ENCODE measurements at places on chromosomes 11 and 22.

GRCh38 chr22:27022896-27023361, 365.5 kb downstream of the MIAT start:
- peaks cover 19% of the 10 kb centered on the region for H3K27me3 ChIP-seq
- no peak overlapping the region for H3K27ac ChIP-seq
- H3K4me3 ChIP-seq, result no peak overlapping the region
- no peak for DNase-seq

GRCh38 chr11:11965192-11965591, 43.2 kb downstream of the DKK3 start:
- H3K4me1 ChIP-seq, result peaks cover 5% of the 10 kb centered on the region
- H3K36me3 ChIP-seq, result no peaks in the 10 kb centered on the region
- H3K4me3 ChIP-seq, result no peak overlapping the region
- DNase-seq, result no peak
- no peak overlapping the region for H3K27ac ChIP-seq
- H3K27me3 ChIP-seq, result peaks cover 9% of the 10 kb centered on the region

GRCh38 chr11:19460718-19461405, 220.1 kb upstream of the E2F8 start:
- H3K27me3 ChIP-seq, result peaks cover 1% of the 10 kb centered on the region
- H3K4me3 ChIP-seq, result no peak overlapping the region
- no peak for DNase-seq
- no peak overlapping the region for H3K27ac ChIP-seq

DNA sequence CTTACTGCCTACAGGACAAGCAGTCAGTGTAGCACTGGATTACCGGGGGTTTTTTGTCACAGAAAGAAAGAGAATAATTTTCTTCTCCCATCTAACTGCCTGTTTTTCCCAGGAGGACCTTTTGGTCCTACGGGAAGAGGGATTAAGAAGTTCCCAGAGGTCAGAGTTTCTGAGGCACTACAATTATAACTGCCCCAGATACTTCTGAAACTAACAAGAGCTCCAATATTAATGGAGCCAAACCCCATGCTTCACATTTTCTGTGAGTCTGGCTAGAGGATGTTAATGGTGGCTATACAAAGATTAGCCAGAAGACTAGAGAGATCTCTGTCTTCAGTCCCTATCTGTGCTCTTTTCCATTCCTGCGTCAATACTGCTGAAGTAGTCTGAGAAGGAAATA, at the start of gene OR56A3:
Gene OR56A3 (plus strand): TSS at position 301 of the 400 bp plus-strand sequence. CDS start 5,096 bp downstream, outside the sequence.
- no peak for DNase-seq
- H3K27ac ChIP-seq, result no peak within 1 kb of the TSS
- no peak within 1 kb of the TSS for H3K4me3 ChIP-seq
- no peaks in the 10 kb centered on the region for H3K36me3 ChIP-seq
- H3K27me3 ChIP-seq, result peaks cover 1% of the 10 kb centered on the region

GRCh38 chr11:3838504-3838903, 2.3 kb downstream of the RHOG start:
- H3K36me3 ChIP-seq, result peaks cover 8% of the 10 kb centered on the region
- DNase-seq, result no peak
- no peaks in the 10 kb centered on the region for H3K27me3 ChIP-seq

Measured in memory B cell (primary cell).